ENCODE measurements at places on chromosomes 12 and 14.

- no peak for DNase-seq
Measured at GRCh38 chr14:99630202-99630601, 14.7 kb upstream of the HHIPL1 start.

- DNase-seq, result no peak
Measured at GRCh38 chr14:68394118-68394763, 398.6 kb downstream of the ZFP36L1 start.

- DNase-seq, result no peak
Measured at GRCh38 chr14:34650786-34651584, 21.0 kb upstream of the SNX6 start.

DNA sequence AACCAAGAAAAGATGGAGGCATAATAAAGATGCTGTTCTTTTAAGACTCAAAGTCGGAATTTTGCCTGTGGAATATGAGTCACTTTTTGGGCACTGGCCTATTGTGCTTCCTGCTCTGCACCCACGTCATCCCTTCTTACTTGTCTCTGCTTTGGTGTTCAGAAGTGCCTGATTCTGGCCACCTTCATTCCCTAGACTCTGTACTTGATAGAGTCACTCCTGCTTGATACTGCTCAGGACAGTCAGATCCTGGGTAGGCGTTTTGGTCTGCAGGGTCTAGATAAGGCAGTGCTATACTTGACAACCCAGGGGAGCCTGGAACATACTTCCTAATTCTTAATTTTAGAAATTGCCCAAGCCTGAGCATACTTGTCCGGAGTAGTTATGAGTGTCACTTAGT, 1.9 kb downstream of the LRRK2 start:
- DNase-seq, result no peak

GRCh38 chr12:18923721-18924120, 185.8 kb downstream of the CAPZA3 start:
- no peak for DNase-seq

DNA sequence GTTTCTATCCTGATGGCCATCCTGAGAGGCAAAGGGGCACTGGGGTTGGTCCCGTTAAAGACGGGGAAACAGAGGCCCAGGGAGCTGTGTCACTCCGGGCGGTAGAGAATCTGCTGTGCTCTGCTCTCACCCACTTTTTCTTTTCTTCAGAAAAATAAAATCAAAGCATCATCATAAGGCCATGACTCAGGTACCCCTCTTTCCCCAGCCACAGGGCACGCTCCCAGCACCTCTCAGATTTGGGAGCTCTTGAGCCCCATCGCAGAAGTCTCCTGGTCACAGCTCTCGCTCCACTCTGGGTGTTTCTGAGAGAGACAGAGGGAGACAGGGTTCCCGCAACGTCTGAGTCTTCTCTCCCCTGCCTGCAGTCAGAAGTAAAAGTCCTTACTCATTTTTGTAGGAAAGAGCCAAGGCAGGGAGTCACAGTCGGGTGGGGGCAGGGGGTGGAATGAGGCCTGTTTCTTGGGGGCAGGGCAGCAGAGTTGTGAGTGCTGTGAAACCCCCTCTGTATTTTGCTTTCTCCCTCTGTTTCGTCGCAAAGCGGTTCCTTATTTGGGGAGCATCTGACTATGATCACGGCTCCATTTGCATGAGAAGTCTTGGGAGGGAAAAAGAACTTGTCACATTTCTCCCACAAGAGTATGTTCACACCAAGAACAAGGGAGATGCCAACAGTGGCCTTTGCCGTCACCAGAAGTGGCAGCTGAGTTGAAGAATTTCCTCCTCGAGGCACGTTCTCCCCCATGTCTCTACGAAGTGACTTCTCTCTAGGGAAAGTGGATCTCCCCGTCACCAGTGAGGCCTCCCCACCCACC, 139.0 kb downstream of the BCL11B start:
- no peak for DNase-seq

DNA sequence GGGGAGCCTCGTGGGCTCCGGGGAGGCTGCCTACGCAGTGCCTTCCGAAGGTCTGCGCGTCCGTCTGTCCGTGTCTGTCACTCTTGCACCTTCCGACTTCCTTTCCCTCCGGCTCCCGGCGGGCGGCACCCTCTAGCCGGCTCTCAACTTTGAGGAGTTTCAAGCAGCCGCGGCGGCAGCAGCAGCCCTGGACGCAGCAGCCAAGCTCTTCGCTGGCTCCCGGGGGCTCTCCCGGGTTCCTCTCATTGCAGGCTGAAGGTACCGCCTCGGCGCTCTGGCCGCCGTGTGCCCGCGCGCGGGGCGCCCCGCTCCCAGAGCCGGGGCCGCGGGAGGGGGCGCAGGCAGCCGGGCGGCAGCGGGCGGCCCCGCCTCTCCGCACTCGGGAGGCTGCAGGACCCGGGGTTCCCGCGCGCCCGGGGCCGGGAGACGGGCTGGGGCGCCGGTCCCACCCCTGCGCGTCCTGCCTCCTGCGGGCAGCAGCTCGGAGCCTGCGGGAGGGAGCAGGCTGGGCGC, at the start of the genes AMIGO2 and PCED1B:
Gene AMIGO2, minus strand, starts transcription at position 492 of the 513 bp plus-strand sequence. CDS start 957 bp downstream, outside the sequence.
Gene PCED1B, plus strand, starts transcription at position 154 of the 513 bp plus-strand sequence. CDS start 155,443 bp downstream, outside the sequence.
- peak; percentile 65 for DNase-seq

GRCh38 chr12:1886396-1887008, 31.9 kb downstream of the CACNA2D4 start:
- peak; percentile 1 for DNase-seq

DNA sequence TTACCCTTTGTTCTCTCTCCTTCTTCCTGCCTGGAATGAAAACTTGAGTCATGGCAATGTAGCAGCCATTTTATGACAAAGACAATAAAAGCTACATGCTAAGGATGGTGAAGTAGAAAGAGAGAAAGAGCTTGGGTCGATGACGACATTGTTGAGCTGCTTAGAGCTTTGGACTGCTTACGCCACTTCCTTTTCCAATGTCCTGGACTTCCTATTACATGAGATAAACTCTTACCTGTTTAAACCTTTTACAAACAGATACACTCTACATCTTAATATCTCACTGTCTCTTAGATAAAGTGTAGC, 70.1 kb downstream of the PEBP1 start:
- no peak for DNase-seq

Measured in GM13976 (cell line).